ENCODE measurements at places on chromosomes 2 and 18.

DNA sequence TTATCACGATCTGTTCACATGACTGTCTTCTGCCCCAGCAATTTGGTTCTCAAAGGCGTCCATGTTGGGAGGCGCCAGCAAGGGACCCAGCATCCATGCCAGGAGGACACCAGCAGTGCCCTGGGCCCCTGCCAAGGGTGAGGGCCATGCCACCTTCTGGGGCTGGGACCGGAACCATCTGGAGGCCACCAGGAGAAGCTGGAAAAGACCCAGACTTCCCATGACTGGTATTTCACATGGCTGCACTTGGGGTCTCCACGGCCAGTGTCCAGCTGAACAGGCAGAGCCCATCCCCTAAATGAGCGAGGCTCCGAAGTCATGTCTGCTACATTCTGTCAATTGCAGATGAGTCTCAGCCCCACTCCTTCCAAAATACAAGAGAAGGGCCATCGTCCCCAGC, 306.8 kb upstream of the HS6ST1 start:
- DNase-seq, result no peak

- DNase-seq, result no peak
Measured at GRCh38 chr2:47655563-47655880, 127.4 kb upstream of the MSH6 start.

GRCh38 chr2:133247631-133248030, 320.6 kb downstream of the NCKAP5 start:
- no peak for DNase-seq

- DNase-seq, result no peak
Measured at GRCh38 chr18:57856557-57857280, 53.6 kb upstream of the ATP8B1 start.

GRCh38 chr2:240246173-240246820, 105.8 kb upstream of the OTOS start:
- DNase-seq, result no peak

DNA sequence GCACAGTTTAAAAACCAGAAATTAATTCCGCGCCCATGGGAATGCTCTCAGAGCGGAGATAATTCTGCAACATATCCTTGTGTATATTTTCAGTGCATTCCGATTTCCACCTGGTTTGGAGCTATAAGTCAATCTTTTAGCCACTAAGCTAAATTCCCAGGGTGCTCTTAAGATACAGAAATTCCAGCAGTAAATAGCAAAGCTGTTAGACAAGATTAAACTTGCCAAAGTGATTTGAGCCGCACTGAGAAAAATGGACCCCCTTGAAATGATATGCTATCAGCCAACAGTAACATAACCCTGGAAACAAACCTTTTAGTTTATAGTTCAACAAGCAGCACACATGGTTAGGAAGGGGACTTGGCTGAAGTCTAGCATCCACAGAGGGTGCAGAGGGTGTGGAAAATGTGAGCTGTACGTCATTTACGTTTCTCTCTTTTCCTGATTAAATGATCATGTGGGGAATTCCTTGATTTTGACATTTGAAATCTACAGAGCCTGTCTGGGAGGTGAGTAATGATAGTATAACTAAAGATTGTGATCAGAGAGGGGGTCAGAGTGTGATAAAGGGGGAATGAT, 99.8 kb upstream of the COPS8 start:
- DNase-seq, result no peak

DNA sequence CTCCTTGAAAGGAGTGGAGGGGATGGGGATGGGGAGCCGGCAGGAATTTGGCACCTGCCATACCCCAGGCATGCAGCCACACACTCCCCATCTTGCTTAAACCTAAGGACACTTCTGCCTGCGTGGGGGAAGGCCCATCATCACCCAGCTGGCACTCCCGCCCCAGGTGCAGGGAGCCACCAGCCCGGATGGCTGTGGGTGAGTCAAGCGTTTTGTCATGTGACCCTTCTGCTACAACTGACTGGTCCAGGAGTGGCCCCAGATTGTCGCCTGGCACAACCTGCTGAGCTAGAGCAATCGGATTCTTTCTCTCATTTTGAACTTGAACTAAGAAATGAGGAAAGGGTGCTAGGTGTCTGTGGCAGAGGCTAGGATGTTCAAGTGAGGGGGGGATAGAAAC, 61.3 kb downstream of the TSN start:
- DNase-seq, result no peak

GRCh38 chr18:48348739-48349138, 60.4 kb downstream of the ZBTB7C start:
- no peak for DNase-seq

DNA sequence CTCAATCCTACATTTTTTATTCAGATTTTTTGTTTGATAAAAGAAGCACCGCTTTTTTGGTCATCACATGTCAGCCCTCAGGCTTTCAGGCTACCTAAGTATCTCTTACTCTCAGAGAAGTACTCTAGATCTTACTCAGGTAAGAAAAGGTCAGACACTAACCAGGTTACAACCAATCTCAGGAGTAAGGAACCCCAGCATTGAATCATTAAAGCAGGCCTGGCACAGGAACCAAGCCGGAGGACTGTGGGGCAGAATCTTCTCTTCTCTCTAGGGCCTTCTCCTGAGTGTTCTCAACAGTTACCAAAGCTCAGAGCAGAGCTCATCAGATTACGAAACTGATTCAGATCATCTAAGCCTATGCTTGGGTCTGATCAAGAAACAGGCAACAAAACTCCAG, 28.2 kb downstream of the RBMS1 start:
- DNase-seq, result no peak

- DNase-seq, result no peak
Measured at GRCh38 chr2:96847586-96847985, 3.8 kb upstream of the ANKRD23 start.

GRCh38 chr2:84711651-84712050, 169.2 kb downstream of the TRABD2A start:
- DNase-seq, result no peak

- no peak for DNase-seq
Measured at GRCh38 chr2:151819920-151820319, 8.3 kb downstream of the ARL5A start.

- no peak for DNase-seq
Measured at GRCh38 chr2:232348936-232349335, 29.6 kb upstream of the ALPP start.

DNA sequence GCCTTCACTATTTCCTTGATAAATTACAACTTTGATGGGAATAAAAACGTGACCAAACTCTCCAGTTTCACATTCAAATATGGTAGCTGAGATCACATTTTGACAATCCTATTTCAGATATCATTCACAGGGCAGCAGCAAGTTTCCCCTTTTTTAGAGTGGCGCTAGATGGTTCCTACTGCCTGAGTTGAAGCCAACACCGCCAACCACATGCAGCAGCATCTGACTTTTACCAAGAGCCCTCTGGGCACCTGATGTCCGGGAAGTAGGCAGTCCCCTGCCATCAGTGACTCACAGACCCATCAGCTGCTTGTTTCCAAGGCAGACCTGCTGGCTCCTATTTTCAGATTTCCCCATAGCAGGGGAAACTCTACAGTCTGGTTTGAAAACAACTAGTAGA, 4.0 kb upstream of the MREG start:
- DNase-seq, result peak; percentile 44

GRCh38 chr2:59032499-59032898, 791.4 kb upstream of the FANCL start:
- no peak for DNase-seq

DNA sequence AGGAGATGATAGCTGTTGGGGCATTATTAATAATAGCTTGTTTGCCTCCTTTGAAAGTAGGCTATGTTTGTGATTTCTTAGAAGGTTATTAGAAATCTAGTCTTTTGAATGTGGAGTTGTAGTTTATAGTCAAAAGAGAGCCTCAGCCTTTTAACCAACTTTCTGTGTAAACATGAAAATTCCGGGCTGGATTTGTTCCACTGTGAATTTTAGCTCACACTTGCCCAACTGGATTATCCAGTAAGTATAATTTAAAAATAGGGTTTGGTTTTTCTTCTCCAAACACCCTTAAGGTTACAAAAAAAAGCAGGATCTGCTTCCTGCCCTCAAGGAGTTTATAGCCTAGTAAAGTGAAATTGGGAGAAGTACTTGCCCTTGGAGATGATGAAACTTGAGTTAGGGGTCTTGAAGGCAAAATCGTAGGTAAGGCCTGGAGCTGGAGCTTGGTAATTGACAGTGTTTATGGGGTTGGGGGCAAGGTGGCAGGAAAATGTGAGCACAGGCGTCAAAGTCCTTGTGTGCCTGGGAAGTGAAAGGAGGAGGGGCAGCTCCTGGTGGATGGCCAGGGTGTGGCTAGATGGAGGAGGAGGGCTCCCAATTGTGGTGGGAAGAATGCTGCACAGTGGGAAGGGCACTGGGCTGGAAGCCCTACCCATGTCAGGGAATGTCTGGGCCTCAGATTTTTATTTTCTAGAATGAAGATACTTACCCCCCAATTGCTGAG, 21.3 kb downstream of the ITGA6 start:
- DNase-seq, result no peak

DNA sequence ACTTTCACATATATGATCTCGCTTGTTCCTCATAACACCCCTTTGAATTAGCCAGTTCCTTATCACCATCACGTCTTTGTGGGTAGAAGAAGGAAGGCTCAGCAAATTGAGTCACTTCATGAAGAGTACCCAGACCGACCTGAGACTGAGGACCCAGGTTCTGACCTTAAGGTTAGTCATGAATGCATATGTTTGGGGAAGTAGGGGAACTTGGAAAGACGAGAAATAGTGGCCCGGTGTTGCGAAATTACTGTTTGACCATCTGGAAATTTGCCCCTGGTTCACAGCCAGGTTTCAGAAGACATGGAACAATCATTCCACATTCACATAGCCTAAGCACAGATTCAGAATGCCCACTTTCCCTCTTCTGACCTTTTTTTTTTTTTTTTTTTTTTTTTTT, 59.8 kb downstream of the MEIS1 start:
- DNase-seq, result no peak

DNA sequence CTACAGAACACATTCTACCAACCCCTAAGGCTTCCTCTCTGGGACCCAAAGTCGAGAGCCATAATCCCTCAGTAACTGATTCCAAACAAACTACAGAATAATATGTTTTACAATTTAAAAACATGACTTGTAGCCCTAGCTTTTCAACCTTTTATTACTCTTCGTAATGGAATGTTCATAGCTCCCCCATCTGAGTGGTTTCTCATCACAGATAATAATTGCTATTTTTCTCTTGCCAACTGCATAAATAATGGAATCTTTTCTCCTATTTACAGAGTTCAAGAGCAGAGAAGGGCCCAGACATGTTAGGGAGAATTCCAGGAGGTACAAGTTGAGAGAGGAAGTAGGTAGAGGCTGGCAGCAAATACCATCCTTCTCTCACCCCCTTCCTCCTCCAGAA, 59.9 kb upstream of the CERS6 start:
- no peak for DNase-seq

DNA sequence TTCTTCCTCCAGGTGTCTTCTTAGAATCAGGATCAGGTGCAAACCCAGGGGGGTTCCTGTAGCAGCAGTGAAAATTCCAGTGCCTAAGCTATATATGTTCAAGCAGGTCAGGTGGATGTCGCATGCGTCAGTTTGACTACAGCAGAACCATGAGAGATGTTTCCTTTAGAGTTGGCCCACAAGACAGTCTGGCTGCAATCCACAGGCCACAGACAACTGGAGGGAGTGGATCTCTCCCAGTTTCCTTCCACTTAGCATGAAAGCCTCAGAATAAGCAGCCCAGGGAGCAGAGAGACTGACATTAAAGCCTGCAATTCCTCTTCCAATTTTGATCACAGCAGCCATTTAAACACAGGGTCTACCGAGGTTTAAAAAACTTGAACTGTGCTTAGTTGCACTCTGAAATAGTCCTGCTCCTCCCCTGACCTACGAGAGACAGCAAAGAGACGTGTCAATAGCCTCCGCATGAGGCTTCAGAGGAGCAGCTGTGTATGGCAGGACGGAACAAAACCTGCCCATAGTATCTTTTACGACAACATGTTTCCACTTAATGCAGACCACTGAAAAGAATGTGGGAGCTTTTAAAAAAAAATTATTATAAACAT, 988 bp upstream of the KCNE4 start:
- no peak for DNase-seq

DNA sequence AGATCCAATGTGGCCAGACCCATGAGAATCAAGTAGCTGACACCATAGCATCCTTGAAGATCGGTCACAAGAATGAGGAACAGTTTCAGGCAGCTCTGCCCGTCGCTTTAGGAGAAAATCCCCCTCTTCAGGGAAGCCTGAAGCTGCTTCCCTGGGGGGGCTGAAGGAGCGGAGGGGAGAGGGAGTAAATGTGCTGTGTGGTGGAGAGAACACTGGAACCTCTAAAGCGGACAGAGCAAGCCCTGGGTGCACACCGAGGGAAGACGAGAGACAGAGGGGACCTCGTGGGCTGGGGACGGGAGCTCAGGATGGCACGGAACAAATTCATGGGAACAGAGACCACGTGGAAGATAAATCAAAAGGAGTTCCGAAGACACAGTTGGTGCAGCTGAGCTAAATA, 154.3 kb downstream of the NDUFA10 start:
- DNase-seq, result no peak

GRCh38 chr2:85958731-85959130, 69.9 kb upstream of the ST3GAL5 start:
- no peak for DNase-seq

- DNase-seq, result no peak
Measured at GRCh38 chr2:4358837-4359236, 655.5 kb downstream of the DCDC2C start.

DNA sequence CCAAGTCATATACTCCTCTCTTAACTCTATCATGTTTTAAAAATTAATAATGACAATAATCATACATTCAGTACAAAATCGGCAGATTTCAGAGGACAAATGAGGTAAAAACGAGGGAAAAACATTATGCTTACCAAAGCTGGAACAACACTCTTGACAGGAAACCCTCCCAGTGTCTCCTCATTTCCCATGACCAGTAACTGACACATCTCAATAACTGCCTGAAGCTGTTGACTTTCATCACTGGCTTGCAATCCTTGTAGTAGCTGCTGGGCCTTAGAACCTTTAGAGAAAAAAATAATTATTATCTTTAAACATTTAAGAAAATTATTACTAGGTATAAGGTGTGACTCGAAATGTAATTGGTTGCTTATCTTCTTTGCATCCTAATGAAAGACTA, 103.6 kb downstream of the TRIP12 start:
- no peak for DNase-seq

GRCh38 chr2:65046633-65047407, 9.4 kb upstream of the CEP68 start:
- no peak for DNase-seq

Data from GM20000 (cell line).